ENCODE measurements at places on chromosomes 12 and 14. TPM values are rescaled to one million over a fixed set of nuclear protein-coding genes. Genes with fewer than 3 reads are reported as not detected.

Gene ZC3H10
- 5.6 TPM for total RNA-seq

Gene NANOG
- total RNA-seq: not detected

Gene KRT78
- total RNA-seq: not detected

- no peak for DNase-seq
These were observed 24.6 kb upstream of the KIF26A start for GRCh38 chr14:104113631-104114420.

DNA sequence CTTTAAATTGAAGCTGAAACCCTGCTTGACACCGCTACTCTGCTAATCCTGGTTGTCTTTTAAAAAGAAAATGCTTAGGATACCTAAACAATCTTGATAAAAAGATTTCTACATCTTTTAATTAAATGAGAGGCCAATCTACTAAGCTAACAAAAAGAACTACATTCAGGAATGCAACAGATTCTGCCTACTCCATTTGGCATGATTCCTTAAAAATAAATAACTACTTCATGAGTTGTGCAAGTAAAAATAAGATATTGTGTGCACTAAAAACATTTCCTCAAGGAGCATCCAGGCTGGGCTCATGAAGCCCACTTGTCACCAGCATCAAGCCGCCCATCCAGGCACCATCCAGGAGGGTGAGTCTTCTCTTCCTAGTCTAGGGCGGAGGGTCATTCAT lies 197.5 kb downstream of the PAX9 start:
- DNase-seq: no peak

DNA sequence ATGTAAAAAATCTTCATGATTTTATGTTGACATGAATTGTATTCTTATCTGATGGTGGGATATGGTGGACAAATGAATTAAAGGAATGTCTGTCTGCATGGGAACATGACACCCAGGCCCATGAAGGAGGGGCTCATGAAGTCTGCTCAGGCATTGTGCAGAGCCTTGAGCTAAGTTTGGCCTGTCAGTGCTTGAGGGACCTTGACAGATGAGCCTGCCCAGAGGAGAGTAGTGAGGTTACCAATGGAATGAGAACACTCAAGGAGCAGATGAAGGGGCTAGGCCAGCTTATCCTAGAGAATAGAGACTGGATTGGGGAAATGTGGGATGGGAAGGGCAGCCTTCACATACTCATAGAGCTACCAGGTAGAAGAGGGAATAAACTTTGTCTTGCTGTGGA lies 68.8 kb downstream of the TMX1 start:
- DNase-seq: no peak

DNA sequence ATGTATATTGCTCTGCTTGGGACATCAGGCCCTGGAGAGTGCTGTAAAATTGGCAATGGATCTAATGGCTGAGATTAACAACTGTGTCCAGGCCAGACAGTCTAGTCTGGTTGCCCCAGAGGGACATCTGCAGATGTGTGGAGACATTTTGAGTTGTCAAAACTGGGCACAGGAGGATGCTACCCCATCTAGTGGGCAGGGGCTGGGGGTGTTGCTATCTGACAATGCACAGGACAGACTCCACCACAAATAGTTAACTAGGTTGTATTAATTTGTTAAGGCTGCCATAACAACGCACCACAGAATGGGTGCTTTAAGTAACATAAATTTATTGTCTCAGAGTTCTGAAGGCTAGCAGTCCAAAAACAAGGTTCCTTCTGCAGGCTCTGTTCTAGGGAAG lies 302.5 kb upstream of the AMIGO2 start:
- no peak for DNase-seq

- DNase-seq: peak; percentile 85
These were observed at the start of gene SLC25A21 for GRCh38 chr14:37172024-37172869. Gene SLC25A21 (minus strand): TSS chr14:37172606.

- DNase-seq: no peak
These were observed 132.1 kb upstream of the PDZRN4 start for GRCh38 chr12:41055875-41056577.

All from dermis blood vessel endothelial cell (primary cell).